ENCODE measurements at places on chromosomes 12 and 14. TPM values are rescaled to one million over a fixed set of nuclear protein-coding genes. Genes with fewer than 3 reads are reported as not detected.

The NT5DC3 gene
- total RNA-seq = 2.8 TPM

The PTCSC3 gene
- not detected for total RNA-seq

The KRT79 gene
- not detected for total RNA-seq

The LHX5 gene
- not detected for total RNA-seq

The BEST3 gene
- total RNA-seq = 0.48 TPM

The CACNB3 gene
- total RNA-seq = 5.9 TPM

The CNTN1 gene
- total RNA-seq = 0.46 TPM

GRCh38 chr12:13227191-13227590 lies 30.7 kb downstream of the EMP1 start:
- no peak for DNase-seq

GRCh38 chr12:104935886-104936285 lies 22.2 kb downstream of the SLC41A2 start:
- DNase-seq = no peak

GRCh38 chr14:99158646-99159165 lies 113.3 kb downstream of the BCL11B start:
- no peak for DNase-seq

- DNase-seq = no peak
These were observed 219.1 kb downstream of the ESR2 start for GRCh38 chr14:64074961-64075612.

DNA sequence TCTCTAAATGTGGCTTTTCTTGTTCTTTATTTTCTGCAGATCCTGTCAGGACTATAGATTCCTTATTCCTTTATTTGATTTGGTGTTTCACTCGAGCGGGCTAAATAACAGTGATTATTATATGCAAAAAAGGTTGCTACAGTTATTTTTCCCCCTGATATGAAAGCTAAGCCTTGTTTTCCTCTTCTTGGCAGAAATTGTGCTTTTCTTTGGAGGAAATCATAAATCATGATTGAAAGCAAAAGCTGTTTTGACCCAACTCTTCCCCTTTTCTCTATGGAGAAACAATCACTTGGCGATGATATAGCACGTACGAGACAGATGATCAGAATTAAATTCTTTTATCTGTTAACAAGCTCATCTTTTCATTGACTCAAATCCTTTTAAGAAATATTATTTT lies 31.4 kb downstream of the PPFIBP1 start:
- no peak for DNase-seq

GRCh38 chr12:8057839-8058238 lies 8.3 kb downstream of the C3AR1 start:
- DNase-seq = no peak

- no peak for DNase-seq
These were observed 22.4 kb downstream of the FOXN4 start for GRCh38 chr12:109286652-109287051.

DNA sequence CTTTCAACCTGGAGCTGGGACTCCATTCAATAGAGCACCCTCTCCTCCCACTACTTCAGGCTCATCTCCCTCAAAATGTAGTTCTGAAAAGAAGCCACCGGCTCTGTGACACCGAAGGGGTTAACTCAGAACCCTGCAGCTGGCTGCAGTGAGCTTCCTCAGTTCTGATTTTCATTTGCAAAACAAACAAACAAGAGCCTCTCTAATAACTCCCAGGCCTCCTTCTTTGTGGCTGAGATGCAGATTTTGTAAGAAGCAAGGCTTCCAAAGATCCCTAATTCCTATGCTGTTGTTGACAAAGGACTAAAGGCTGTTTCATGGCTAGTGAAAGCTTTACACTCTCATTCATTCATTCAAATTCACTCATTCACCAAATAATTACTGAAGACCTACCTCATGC lies 333.4 kb upstream of the TBX3 start:
- no peak for DNase-seq

DNA sequence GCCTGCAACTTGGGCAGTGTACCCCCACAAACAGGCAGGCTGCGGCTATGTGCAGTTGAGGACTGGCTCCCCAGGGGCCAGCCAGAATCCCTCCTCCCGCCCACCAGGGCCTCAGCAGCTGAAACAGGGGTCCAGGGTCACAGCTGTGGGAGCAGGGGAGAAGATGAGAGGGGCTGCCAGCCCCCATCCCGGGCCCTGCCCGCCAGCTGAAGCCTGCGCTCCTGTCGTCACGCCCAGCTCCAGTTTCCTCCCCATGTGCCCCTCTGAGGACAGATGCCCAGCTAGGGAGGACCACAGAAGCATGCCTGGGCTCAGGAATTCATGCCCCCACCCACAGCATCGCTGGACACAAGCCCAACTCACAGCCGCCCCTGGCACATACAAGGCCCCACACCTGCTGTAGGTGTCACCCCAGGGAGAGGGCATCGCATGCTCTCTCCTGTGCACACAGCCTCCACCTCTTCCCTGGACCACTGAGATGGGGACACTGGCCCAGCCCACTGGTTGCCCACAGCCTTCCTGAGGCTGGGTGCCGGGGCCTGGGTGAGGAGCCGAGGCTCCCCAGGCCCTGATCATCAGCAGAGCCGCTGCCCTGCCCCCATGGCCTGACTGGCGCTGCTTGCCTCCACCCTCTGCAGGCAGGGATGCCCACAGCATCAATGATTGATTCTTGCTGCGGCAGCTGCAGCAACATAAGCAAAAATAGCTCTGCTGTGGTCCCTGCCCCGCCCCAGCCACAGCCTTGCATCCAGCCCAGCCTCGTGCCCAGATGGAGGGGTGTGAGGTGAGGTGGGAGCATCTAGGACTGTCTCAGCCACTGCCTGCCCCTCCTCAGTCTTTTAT lies 3.7 kb upstream of the CLBA1 start:
- peak; percentile 33 for DNase-seq

DNA sequence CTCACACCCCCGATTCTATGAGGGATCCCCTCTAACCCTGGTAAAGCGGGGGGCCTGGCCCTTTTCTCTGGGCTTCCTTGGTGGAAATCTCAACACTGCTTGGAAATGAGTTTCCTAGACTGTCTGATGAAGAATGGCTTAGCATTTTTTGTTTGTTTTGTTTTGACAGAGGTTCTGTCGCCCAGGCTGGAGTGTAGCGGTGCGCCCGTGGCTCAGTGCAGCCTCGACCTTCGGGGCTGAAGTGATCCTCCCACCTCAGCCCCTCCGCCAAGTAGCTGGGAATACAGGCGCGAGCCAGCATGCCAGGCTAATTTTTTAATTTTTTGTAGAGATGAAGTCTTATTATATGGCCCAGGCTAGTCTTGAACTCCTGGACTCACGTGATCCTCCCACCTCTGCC lies 30.3 kb downstream of the TC2N start:
- no peak for DNase-seq

GRCh38 chr12:88029093-88029665 lies at the start of gene C12orf50:
Gene C12orf50, minus strand, starts transcription at chr12:88029401. Its CDS starts 2,439 bp downstream, at chr12:88026962.
- DNase-seq = no peak

- no peak for DNase-seq
These were observed 782.5 kb downstream of the C12orf50 start for GRCh38 chr12:87246726-87247125.

DNA sequence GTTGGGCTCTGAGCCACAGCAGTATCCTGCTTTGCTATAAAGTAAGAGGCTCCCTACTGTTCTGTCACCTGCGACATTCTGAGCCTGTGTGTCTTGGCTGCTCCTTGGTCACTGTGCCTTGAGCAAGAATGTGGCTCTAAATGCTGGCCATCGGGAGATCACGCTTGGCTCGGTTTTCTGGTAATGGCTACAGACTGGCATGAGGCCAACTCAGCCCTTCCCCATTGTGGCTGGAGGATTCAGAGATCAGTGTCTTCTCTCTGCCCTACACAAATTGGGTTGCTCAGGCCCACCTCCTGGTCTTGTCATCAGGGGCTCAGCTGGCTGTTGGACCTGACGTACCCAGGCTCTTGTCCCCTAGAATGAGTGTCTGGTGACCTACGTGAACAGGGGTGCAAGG lies 94.5 kb downstream of the PLXNC1 start:
- DNase-seq = peak; percentile 46

DNA sequence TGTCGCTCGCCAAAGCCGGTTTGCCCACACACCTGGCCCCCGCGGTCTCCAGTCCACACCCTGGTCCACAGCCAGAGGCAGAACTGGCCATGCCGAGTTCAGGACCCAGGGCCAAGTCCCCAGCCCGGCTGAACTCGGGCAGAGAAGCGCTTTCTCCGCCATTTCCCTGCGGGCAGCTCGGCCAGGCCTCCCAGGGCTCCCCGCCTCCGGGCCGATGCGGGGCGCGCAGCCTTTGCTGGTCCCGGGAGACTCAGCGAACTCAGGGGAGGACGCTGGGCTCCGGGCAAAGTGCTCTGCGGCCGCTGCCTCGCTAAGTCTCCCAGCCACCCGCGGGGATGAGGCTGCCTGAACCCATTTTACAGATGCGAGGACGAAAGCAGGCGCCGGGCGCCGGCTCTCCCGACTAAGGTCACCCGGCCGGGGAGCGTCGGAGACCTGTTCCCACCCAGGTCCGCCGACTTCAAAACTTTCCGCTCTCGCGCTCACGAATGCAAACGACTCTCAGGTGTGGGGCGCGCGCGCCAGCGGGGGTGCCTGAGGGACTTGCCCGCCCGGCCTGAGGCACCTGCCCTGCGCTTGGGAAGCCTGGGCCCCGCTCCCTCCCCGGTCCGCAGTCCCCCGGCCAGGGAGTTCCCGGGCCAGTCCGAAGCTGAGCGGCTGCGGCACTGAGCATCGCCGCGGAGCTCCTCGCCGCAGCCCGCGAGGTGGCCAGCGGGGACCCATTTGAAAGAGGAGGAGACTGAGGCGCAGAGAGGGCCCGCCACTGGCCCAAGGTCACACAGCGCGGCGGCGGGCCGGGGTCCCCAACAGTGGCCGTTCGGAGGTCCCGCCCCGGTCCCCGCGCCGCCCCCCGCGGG lies 627 bp downstream of the TESC start:
- DNase-seq = peak; percentile 47

- DNase-seq = no peak
These were observed 70.2 kb upstream of the TCL1A start for GRCh38 chr14:95784137-95784536.

DNA sequence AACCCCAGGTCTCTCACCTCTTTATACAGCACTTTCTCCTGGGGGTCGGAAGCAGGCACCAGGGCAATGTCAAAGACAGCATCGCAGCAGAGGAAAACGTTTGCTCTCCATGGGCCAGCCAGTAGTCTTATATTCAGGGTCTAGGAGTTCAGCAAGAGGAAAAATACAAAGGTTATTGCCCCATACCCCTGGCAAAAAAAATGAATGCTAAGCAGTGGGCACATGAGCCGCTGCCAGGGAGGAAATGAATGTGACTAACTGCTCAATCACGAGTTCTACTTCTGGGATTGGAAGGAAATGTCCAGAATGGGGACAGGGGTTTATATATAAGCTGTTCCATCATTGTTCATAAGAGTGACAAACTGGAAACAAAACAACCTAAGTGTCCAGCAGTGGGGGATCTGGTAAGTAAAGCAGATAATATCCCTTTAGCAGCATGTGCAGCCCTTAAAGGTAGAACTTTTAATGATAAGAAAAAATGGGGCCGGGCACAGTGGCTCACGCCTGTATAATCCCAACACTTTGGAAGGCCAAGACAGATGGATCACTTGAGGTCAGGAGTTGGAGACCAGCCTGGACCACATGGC lies 53.8 kb downstream of the PHETA1 start:
- DNase-seq = no peak

DNA sequence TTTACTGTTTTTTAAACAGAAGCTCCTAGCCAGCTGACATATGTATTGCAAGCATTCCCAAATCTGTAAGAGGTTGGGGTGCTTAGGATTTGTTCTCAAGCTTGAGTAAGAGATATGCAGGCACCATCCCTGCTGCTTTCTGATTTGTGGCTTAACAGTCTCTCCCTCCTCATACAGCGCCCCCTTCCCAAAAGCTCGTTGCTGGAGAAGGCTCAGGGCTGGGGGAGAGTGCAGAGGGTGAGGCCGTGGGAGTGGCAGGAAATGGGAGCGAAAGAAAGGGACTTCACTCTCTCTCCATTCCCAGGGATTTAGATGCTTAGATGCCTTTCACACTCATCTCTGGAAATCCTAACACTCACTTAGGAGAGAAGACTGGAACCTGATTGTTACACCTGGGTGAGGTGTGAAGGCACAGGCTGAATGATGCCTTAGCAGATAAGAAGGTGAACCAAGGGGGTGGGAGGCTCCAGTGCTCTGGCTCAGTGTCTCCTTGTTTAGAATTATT lies 172.0 kb downstream of the C12orf75 start:
- no peak for DNase-seq

DNA sequence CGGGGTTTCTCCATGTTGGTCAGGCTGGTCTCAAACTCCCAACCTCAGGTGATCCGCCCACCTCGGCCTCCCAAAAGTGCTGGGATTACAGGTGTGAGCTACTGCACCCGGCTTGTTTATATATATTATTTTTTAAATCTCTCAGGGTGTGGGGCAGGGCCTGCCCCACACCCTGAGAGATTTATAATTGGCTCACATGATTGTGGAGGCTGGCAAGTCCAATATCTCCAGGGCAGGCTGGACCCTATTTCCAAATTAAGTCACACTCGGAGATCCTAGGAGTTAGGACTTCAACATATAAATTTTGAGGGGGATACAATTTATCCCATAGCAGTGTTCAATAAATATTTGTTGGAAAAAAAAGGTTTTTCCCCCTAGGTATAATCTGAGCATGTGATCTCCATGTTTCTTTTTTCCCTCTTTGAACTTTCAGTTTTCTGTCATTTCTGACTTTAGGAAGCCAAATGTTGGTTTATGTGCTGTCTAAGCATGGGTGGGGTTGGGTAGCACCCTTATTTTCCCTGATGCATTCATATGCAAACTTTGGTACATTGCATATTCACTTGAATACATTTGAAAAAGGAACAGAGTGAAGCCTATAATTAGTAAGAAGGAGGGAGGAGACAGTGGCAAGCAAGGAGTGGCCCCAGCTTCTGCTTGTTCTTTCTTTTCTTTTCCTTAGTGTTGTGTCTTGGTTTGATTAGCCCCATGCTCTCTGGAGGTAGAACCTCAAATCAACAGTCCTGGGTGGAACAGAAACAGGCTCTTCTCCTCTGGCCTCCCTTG lies 8.7 kb upstream of the A2ML1 start:
- no peak for DNase-seq

DNA sequence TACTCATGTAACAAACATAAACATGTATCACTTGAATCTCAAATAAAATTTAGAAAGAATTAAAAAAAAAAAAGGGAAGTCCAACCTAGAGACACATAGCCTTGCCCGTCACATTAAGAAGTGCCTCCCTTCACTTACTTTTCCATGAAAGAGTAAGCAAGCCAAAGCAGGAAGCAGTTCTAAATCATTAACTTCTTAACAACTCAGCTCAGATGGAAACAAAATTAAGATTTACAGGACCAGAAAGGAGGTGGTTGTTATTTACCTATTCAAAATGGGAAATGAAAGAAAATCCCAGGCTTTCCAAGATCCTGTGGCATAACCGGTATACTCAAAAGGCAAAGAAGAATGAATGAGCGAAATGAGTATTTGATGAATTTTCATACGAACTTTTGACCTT lies 258.6 kb upstream of the DCN start:
- no peak for DNase-seq

Data from Right ventricle myocardium superior (tissue), 1 donor.